C1 segment of cervical spinal cord (tissue), 14 donors: ENCODE measurements at places on chromosomes 13 and 19.

DNA sequence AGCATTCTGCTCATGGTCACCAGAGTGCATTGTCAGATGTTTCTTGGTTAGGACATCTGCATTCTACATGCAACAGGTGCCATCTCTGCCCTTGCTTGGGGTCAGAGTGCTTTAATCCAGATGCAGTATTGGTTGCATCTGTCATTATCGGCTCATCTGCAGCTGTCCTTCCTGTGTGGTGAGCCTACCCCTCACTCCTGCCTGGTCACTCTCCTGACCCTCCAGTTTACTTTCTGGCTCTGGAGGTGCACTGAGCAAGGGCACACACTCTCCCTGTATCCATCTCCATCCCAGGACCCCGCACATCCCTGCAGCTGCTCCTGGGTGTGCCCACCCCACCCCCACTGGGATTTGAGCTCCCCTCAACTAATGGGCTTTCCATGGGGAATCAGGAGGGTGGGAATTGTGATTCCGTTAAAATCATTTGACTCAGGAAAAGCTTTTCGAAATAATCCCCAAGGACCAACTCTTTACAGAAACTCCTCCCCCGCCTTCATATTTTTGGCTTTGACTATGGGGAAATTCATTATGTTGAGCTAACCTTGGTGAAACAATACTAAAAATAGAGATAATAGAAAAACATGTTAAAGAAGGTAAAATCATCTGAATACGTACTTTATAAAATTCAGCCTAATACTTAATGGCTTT, 70.2 kb downstream of the COL4A2 start:
- no peak for DNase-seq

- DNase-seq, result no peak
Measured at GRCh38 chr19:18852648-18853047, 20.9 kb downstream of the UPF1 start.

- no peak for DNase-seq
Measured at GRCh38 chr19:49957262-49957915, 3.6 kb downstream of the SIGLEC11 start.

DNA sequence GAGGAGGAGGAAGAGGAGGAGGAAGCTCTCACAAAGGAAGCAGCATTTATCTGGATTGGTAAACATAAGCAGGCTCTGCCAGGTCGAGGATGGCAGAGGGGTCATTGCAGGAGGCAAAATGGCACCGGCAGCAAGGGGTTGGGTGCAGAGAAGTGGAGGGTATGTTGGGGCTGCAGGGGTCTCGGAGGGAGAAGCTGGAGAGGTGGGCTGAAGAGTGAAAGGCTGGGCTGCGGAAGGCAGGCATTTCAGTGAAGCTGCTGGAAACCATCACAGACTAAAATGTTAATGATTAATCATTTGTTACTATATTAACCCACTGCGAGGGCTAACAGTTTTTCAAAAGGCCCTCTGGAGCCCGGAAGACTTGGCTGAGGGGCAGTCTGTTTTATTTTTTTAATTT, 24.6 kb downstream of the TPT1 start:
- no peak for DNase-seq

DNA sequence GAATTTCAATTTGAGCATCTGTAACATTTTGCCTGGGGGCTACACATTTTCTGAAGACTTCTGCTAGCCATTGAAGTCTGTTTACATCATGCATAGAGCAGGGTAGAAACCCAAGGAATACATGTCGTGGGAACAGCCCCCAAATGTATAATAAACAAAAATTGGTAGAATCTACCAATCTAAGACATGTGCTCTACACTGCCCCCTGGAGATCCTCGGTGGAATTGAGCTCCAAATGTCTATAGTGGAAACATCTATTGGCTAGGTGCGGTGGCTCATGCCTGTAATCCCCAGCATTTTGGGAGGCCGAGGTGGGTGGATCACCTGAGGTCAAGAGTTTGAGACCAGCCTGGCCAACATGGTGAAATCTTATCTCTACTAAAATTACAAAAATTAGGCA, 57.3 kb downstream of the MBD3L2B start:
- DNase-seq, result no peak

DNA sequence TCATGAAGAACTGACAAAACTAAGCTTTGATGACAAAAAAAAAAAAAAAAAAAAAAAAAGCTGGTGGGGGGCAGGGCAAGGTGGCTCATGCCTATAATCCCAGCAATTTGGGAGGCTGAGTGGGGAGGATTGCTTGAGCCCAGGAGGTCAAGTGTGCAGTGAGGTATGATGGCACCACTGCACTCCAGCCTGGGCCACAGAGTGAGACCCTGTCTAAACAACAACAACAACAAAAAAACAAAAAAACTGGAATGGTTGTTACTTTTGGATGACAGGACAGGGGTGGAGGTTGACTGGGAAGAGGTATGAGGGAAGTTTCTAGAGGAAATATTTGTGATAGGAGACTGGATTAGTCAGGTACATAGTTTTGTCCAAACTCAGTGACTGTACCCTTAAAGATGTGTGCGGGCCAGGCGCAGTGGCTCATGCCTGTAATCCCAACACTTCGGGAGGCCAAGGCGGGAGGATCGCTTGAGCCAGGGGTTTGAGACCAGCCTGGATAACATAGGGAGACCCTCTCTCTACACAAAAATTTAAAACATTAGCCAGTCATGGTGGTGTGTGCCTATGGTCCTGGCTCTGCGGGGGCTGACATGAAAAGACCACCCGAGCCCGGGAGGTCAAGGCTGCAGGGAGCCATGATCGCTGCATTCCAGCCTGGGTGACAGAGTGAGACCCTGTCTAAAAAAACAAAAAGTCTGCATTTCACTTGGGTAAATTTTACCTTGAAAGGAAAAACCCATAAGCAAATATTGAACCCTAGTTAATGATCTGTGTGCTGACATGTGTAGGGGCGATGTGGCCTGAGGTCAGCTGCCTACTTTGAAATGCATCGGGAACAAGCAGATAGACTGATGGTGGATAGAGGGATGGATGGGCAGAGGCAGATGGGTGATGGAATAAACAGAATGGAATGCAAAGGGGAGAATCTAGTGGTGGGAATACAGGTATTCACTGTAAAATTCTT, 37.0 kb downstream of the CERS4 start:
- DNase-seq, result no peak

- DNase-seq, result no peak
Measured at GRCh38 chr13:39023761-39024160, 14.1 kb downstream of the PROSER1 start.

DNA sequence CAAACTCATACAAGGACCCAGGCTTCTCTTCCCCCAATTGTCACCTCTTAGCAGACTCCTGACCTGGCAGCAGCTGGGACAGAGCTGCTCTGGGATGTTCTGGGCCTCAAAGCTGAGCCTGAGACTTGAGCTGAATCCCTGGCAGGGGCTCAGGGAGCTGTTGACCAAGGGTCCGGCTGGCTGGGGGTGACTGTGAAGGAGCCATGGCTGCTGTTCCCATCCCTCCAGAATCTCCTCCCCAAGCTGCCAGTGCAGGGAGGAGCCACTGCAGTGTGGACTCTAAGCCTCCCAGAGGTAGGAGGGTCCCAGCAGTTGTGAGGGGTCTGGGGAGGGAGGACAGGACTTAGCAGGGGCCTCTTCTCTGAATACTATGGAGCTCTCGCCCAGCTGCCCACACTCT, 2.2 kb downstream of the SIGLEC6 start:
- no peak for DNase-seq

DNA sequence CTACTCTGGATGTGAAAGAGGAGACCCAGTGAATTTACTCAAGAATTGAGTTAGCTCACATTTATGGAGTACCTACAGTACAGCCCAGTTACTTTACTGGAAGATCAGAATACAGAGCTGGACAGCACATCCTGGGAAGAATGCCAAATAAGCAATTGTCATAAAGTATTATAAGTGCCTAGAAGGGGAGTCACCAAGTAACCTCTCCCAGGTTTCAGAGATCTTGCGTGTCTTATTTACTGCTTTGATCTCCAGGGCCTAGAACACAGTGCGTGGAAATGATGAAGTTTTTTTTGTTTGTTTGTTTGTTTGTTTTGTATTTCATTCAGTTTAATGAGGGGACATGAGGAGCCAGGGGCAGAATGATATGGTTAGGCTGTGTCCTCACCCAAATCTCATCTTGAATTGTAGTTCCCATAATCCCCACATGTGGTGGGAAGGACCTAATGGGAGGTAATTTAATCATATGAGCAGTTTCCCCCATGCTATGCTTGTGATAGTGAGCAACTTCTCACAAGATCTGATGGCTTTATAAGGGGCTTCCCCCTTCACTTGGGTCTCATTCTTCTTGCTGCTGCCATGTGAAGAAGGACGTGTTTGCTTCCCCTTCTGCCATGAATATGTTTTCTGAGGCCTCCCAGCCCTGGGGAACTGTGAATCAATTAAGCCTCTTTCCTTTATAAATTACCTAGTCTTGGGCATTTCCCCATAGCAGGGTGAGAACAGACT, 5.2 kb downstream of the GARRE1 start:
- DNase-seq, result no peak

GRCh38 chr19:33621811-33622504, at the start of gene CHST8:
Gene CHST8 (plus strand): TSS chr19:33621953. CDS start chr19:33689262, 67,309 bp downstream.
- DNase-seq, result no peak

GRCh38 chr19:36265856-36266374, 51.0 kb downstream of the ZNF146 start:
- no peak for DNase-seq

DNA sequence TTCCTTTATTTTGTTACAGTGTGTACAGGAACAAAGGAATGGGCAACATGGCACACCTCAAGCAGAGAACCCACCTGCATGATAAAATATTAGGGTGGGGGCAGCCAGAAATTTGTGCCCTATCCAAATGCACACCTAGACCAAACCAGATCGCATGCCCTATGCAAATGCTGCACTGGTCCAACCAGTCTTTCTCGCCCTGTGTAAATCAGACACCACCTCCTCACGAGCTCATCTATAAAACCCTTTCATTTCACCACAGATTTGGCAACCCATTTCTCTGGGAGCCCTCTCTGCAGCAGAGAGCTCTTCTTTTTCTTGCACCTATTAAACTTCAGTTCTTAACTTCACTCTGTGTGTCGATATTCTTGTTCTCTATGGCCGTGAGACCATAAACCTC, 1559.2 kb downstream of the SLITRK1 start:
- no peak for DNase-seq

GRCh38 chr19:47802521-47803043, 1.8 kb downstream of the TPRX1 start:
- DNase-seq, result no peak

DNA sequence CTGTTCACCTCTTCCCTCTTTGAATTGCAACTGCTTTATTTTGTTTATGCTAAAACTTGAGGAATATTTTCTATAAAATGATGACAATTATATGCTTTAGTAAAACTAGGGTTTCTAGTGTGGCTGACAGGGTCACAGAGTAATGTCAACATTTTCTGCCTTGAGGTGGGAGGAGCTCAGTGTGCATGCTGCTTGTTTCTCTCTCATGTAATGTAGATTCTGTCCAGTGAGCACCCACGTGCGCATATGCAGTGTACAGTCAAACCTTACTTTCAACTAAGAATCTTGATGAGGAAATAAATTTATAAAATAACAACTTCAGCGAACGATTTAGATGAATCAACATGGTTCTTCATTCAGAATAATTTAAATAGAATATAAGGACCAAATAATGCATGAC, 603.9 kb downstream of the PCDH17 start:
- DNase-seq, result no peak

DNA sequence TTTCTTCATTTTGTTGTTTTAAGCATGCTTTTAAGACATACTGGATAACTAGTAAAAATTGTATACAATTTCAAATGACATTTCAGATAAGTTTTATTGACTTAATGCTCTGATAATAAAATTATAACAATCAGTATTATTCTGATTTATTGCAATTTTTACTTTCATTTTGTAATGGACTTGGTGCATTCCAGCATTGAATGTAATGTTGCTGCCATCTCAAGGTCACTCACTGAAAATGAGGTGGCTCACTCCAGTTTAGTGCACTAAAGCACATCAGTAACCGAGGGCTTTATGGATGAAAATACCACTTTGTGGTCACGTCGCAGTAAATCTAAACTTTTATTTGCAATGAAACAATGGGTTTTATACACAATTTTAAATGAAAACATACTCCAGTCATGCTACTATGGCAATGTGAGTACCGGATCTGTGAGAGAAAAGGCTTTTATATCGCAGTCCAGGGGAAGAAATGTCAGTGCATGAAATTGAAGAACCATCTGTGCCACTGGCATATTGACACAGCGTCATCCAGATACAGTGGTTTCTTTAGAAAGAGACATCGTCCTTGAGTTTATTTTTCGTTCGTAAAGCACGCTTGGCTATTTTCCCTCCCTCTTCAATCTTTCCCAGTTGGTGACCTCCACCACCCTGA, 20.7 kb upstream of the ZNF507 start:
- DNase-seq, result no peak

- no peak for DNase-seq
Measured at GRCh38 chr13:51587372-51587771, 3.1 kb downstream of the WDFY2 start.

DNA sequence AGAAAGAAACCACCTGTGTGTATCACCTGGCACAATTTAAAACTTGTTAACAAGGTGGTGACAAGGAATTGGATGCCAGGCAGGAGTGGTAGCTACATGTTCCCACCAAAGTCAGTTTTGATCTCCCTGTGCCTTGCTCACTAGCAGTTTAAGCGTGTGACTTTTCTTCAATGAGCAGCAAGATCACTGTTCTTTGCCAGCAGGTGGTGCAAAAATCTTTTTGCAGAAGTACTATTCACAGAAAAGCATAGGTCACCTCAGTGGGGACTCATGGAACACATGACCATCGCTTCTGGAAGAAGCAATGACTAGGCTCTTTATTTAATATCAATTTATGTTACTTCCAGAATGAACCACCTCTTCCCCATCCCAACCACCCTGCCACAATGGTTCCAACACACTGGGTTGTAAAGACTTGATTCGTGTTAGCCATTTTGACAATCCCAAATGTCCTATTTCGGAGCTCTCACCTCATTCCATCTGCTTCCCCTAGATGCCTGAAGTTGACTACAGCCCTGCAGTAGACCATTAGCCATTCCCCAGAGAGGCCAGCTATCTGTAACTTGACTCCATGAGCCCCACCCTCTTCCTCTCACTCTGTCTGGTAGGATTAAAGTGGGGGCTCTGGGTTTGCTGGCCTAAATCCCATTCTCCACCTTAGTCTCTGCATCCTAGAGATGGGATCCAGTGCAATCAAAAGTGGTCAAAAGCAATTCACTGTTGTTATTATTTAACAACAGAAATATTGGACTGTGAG, 59.1 kb upstream of the TNFRSF19 start:
- DNase-seq, result no peak

DNA sequence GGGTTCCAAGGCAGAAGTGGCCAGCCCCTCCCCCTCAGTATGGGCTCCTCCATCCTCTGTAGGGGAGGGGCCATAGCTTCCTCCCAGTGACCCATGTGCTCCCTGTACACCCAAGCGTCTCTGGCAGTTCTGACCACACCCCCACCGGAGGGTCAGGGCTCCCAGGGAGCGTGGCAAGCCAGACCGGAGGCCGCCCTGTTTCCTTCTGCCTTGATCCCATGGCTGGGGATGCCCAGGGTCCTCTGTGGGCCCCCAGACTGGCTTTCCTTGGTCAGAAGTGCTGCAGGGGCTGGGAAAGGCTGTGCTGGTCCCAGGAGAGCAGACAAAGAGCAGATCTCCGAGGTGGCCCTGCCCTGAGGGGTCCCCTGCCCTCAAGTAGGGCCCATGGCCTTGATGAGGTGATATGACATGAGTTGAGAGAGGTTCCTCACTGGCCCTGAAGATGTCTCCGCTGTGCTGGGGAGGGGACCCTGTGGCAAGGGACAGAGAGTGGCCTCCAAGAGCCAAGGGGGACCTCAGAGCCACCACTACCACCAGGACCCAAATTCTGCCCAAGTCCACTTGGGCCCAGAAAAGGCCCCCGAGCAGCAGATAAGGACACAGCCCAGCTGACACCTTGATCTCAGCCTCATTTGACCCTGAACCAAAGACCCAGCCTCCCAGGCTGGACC, 7.8 kb upstream of the F2RL3 start:
- no peak for DNase-seq

- no peak for DNase-seq
Measured at GRCh38 chr13:111143865-111144540, 28.9 kb downstream of the ARHGEF7 start.
